ENCODE measurements at places on chromosomes 11 and 22.
A peak's percentile ranks its signal among the peaks of the same experiment; 100 is the strongest.

DNA sequence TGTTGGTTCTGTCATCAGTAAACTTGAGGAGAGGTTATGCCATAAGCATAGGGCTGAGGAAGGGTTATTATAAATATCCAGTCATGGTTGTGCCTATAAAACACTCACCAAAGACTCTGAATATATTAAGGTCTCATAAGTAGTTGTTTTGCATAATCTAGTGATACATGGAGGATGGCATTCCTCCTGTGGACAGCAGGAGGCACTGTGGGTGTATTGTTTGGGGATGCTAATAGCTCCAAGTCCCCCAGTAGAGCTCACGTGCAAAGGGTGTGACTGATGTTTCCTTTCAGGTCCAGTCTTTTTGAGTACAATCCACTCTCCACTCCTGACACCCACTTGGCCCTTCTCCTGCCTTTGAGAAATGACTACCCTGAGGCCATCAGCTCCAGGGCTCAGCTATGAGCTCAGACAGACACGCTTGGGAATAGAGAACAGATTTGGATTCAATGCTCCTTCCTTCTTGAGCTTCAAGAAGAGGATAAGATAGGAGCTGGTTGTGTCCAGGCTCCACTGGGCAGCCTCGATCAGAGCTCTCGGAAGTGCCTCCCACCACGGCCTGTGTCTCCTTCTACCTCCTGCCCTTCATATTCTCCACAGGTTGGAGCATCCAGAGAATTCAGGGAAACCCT, 85.2 kb upstream of the IGLL5 start:
- DNase-seq = peak; percentile 65

- DNase-seq = no peak
Measured at GRCh38 chr11:27217948-27218420, 145.0 kb downstream of the CCDC34 start.

DNA sequence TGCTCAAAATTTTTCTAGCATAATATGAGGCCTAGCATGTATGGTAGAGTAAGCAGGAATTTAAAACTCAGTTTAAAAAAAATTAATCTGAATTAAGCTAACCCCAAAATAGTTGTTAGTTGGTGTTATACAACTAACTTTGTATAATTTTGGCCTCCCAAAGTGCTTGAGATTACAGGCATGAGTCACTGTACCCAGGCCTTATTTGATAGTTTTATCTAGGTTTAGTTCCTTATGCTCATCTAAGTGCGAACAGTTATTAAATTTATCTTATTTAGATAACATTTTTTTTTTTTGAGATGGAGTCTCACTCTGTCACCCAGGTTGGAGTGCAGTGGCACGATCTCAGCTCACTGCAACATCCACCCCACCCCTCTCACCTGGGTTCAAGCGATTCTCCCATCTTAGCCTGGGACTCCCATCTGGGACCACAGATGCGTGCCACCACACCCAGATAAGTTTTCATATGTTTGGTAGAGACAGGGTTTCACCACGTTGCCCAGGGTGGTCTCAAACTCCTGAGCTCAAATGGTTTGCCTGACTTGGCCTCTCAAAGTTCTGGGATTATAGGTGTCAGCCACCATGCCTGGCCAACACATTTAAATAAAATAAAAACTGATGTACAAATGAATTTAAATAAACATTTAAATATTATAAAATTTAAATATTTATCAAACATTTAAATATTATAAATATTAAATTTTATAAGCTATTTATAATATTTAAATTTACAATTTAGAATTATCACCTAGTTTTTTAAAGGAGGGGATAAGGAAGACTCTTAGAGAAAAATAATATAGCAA, 7.5 kb downstream of the IL18 start:
- DNase-seq = no peak

- DNase-seq = no peak
Measured at GRCh38 chr11:126436209-126436755, 80.8 kb downstream of the ST3GAL4 start.

GRCh38 chr11:118851970-118852369, 31.7 kb upstream of the CXCR5 start:
- peak; percentile 66 for DNase-seq

DNA sequence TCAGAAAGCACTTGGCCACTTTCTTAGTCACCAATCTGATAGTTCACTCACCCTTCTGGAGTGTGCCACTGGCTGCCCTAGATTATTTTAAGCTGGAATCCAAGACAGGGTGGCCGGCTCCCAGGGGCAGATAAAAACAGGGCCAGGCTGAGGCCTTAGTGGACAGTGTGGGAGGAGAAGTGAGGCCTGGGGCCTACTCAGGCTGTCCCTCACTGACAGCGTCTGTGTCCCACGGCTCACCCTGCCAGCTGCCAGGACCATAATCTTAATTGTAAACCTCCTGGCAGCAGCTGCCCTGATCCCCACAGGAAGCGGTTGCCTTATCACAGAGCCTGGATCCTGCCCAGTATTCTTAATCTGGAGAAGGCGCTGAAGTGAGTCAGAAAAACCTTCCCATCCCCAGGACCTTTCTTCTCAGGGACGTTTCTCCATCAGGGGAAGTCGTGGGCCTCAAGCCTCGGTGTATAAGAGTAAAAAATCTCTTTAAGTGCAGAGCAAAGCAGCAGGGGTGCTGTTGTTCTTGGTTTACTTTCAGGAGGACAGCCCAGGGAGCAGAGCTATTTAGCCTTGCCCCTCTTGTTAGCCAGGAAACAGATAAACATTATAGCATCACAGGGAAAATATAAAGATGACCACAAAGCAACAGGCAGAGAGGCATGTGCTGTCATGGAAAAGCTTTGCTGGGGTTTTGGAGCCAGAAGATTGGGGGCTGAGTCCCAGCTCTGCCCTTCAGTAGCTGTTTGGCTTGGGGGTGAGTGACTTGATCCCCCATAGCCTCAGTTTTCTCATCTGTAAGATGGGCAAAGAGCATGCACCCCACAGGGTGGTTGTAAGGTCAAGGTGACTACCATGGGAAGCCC, 39.6 kb downstream of the TSPAN18 start:
- DNase-seq = no peak

DNA sequence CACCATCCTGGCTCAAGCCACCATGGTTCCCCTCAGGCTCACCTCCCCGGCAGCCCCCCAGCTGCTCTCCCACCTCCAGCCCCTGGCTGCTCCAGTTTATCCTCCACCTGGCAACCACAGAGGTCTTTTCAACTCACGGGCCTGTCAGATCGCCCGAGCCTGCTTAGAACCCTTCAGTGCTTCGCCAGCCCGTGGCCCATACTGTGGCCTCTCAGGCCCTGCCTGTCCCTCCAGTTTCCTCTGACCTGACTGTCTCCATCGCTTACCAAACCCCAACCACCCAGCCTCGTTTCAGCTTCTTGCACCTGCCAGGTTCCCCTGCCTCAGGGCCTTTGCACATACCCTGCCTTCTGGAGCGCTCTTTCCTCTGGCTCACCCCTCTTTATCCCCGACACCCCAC, 6.9 kb downstream of the KCNC1 start:
- DNase-seq = no peak

DNA sequence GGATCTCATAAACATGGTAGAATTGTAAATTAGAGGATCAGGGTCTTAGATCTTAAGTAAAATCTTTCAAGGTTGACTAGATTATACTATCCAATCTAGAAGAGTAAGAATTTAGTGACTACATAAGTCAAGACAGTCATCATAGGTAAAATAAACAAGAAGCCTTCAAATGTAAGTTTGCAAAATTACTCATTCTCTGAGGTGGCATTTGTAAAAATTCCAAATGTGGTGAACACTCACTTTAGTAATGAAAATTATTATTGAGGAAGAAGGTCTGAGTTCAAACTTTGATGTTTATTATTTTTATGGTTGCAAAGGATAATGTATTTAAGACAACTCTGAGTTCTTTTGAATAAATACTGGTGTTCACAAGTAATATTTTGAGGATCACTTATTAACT, 4.6 kb downstream of the HYLS1 start:
- no peak for DNase-seq

- no peak for DNase-seq
Measured at GRCh38 chr11:50412832-50413231, 380.2 kb downstream of the OR4C45 start.

DNA sequence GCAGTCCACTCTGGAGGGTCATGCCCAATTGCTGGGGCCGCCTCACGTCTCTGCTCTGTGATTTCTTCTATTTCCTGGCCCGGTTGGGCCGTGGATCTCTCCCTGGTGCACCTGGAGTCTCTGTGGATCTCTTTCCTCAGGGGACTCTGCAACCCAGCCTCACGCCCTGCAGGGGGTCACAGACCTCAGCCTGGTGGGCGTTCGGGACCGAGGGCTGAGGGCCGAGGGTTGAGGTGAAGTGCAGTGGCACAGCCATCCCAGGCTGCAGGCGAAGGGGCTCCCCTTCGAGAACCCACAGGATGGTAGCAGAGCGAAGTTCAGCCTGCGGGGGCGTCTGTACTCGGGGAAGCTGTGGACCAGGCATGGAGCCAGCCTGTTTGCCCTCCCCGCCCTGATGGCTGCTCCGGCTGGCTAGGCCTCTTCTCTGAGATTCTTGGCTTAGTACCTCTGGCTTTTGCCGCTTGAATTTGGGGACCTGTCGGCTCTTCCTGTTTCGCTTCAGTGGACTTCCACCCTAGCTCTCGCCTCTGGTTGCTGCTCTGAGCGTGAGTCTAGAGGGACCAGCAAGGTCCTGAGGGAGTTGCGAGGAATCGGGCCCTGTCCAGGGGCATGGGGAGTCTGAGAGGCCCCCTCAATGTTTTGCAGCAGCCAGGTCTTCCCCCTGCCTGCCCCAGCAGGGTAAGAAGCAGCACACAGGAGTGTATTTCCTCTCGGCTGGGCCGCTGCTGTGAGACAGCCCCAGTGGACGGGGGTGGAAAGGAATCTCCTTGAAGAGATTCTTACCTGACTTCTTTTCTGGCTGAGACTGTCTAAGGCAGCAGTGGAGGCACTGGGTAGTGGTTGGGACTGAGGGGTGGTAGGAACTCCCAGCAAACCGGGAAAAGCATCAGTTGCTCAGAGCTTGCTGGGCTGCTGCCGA, 140.8 kb downstream of the TBC1D22A start:
- DNase-seq = no peak

DNA sequence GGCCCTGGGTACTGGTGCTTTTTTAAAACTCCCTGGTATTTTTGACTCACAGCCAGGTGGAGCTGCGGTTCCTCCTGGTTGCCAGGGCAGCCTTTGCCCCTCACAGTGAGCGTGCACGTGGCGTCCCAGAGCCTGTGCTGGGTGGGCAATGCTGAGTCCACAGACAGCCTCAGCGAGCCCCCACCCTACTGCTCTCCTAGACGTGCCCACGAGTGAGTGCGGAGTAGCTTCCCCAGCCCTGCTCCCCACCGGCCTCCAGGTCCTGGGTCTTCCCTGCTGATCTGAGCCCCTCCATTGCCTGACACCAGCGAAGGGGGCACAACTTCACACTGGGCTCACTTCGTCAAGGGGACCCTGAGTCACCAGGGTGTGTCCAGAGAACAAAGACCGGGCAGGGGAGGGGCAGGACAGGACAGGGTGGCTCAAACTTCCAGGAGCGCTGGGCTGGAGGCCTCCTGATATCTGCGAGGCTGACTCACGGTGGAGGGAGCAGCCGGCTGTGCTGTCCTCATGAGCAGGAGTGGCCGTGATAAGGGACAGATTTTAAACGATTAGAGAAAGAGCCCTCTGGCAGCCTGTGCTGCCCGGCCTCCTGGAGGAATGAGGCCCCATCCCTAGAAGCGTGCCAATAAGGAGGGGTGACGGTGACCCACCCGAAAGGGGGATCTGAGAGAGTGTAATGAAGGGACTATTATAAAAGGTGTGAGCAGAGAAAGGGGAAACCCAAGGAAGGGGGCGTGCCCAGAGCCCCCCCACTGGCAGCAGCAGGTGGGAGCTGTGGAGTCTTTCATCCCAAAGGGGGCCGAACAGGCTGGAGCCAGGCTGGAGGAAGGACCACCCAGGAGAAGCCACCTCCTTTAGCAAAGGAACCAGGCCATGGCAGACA, 129.3 kb upstream of the FGF3 start:
- DNase-seq = no peak

GRCh38 chr11:94519478-94520084, 7.3 kb downstream of the C11orf97 start:
- DNase-seq = peak; percentile 22

DNA sequence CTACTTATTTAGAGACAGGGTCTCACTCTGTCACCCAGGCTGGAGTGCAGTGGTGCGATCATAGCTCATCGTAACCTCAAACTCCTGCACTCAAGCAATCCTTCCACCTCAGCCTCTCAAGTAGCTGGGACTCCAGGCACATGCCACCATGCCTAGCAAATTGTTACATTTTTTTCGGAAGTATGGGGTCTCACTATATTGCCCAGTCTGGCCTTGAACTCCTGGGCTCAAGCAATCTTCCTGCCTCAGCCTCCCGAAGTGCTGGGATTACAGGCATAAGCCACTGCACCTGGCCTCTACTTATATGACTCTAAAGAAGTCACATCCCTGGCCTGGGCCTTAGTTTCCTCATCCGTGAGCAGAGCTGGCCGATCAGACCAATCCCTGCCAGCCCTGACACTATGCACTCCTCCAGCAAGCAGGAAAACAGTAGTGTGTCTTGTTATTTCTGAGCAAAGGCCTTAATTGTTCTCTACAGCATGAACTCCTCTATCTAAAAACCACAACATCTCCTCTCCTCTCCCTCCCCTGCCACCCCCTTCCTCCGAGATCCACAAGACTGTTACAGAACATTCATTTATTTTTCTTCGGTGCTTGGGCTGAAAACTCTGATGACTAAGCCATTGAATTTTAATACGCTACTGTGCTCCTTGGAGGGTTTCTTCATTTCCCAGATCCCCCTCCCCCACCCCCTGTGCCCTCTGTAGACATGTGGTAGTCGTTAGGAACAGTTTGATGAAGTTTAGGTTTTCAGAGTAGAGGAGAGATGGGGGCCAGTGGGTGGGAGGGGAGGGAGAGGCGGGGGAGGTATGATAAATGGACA, 91.5 kb downstream of the ABTB2 start:
- DNase-seq = no peak

DNA sequence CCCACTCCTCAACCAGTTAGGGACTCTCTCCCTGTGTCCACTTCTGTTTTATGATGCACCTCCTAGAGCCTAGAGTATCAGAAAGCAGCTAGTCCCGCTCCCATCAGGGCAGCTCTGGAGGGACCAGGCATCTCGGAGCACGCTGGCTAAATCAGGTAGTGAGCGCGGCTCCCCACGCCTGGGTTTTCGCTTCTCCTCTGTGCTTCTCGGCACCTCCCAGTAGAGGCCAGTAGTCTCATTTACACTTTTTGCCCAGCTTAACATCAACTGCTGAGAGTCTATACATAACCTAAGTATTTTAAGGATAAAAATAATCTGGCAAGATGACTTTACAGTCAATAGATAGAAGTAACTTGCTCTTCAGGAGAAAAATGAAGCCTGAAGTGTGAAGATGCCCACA, 473.8 kb downstream of the OPCML start:
- no peak for DNase-seq

All from germinal center (tissue), 1 donor.